T-cell (primary cell): ENCODE measurements at places on chromosomes 11 and 22.

DNA sequence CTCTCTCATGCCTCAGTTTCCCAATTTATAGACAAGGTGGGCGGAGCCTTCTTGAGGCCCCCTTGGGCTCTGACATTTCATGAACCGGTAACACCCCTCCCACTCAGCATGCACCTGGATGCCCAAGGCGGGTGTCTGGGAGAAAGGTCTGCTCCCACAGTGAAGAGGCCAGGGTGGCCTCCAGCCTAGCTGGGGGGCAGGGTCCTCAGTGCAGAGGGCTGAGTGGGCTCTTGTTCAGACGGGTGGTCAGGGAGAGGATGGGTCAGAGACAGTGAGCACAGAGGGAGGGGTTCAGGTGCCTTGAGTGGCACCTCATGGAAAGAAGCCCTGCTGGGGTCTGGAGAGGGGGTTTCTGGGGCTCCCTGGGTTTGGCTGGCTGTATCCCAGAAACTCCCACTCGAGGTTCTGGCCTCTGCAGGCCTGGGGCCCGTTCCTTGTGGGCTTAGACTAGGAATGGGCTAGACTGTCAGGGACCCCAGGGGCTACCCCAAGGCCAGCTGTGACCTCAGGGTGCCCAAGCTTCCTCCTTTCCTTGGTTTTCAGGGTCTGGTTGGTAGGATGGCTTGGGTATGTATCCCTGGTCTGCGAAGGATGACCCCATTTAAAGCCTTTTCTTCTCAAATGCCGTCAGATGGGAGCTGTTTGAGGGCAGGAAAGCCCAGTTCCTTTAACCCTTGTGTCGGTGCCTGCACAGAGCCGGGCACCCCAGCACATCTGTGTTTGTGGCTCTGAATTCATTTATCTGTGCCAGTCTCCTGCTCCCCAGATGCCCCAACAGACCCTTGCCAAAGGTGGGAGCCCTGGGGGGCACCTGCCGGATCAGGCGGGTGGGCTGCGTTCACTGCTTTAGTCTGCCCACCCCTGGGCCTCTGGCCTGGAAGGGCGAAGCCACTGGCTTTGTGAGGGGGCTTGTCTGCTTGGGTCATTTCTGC is 1.2 kb downstream of the SYNGR1 start:
- DNase-seq = no peak

DNA sequence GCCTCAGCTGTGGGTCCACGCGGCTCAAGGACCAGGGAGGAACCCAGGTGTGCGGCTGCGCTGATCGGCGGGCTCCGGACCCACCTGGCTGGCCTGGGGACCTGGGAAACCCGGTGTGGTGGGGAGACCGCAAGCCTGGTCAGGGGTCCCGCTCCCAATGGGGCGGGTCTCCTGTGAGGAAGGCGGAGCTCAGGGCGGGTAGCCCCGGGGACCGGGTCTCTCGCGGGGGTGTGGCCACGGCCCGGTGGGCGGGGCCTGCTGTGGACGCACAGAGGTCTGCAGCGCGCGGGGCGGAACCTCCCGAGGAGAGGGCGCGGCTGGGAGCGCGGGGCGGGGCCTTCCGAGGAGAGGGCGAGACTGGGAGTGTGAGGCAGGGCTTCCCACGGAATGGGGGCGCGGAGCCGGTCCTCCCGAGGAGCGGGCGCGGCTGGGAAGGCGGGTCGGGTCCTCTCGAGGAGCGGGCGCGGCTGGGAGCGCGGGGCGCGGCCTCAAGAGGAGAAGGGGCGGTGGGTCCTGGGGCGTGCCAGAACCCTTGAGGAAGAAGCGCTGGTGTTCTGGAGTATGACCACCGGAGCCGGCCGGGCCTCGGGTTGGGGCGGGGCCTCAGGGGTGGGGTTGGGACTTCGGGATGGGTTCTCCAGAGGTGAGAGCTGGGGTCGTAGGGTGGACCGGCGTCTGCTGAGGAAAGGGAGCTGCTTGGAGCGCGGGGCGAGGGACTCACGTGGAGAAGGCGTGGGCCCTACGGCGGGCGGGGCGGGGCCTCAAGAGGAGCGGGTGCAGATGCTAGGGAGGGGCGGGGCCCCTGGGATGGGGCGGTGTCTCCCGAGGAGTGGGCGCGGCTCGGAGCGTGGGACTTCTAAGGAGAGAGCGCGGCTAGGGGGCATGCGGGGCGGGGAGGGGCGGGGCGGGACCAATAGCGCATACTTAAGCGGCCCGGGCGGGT is 20.8 kb downstream of the DGCR6L start:
- DNase-seq = peak; percentile 81

GRCh38 chr11:103112364-103112763 is 3.1 kb downstream of the DYNC2H1 start:
- DNase-seq = no peak

DNA sequence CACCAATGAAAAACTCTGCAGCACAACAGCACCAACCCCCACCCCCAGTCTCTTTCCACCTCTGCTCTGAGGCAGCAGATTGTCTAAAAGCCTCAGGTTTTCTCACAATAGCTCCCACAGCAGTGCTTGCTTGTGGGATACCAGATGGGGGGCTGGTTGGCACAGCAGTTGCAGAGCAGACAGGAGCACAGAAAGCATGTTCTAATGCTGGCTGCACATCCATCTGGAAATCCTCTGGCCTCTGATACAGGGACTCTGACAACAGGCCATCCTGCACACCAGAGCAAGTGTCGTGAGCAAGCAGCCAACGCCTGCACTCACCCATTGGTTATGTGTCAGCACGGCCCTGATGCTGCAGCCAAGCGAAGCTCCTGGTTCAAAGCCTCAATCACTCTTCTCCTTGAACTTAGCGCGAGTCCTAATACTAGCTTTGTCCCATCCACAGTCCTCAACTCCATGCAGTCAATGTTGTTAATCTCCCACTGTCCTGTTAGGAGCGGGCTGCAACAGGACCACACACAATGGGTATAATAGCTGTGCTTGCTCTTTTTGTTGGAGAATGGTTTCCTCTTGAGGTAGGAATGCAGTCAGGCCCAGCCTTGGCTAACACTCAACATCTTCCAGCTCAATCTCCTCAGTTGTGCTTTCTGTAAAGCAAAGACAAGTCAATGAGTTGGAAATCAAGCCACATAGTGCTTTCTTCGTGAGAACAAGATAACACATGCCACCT is 30.3 kb downstream of the VSTM5 start:
- no peak for DNase-seq

GRCh38 chr11:107928767-107929507 is 689 bp downstream of the RAB39A start:
- DNase-seq = no peak

- no peak for DNase-seq
Observed at GRCh38 chr11:67113231-67113721, 5.8 kb upstream of the KDM2A start.

- DNase-seq = no peak
Observed at GRCh38 chr11:45692808-45693453, 27.5 kb upstream of the CHST1 start.

- DNase-seq = peak; percentile 9
Observed at GRCh38 chr11:69841859-69842698, 22.9 kb upstream of the FGF3 start.

DNA sequence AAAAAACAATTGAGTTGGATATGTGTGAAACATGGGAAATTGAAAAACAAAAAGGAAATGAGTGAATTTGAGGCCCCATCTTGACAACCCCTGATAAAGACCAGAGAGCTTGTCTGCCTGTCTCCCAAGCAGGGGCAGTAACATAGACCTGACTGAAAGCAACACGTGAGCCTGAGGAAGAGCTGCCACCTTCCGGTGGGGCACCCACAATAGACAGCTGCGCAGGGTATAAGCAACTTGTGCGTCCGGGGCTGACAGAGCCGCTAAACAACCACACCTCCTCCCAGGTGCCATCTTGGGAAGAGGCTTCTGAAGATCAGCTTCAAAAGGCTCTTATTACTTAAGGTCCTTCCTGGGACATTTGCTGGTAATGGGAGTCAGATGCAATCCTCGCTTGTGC is 166.8 kb downstream of the NTM start:
- no peak for DNase-seq

- no peak for DNase-seq
Observed at GRCh38 chr22:37059876-37060449, 8.4 kb downstream of the KCTD17 start.

- no peak for DNase-seq
Observed at GRCh38 chr11:2380396-2380795, 3.3 kb downstream of the CD81 start.

DNA sequence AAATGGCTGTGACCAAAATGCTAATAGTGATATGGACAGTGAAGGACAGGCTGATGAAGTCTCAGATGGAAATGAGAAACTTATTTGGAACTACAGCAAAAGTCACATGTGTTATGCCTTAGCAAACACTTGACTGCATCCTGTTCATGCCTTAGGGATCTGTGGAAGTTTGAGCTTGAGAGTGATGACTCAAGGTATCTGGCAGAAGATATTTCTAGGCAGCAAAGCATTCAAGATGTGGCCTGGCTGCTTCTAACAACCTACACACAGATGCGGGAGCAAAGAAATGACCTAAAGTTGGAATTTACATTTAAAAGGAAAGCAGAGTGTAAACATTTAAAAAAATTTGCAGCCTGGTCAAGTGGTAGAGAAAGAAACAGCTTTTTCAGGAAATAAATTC is 28.1 kb upstream of the CD81 start:
- no peak for DNase-seq

- DNase-seq = peak; percentile 29
Observed at GRCh38 chr22:35376728-35377472, 4.0 kb upstream of the HMOX1 start.
